ENCODE measurements at places on chromosomes 3 and 15.

DNA sequence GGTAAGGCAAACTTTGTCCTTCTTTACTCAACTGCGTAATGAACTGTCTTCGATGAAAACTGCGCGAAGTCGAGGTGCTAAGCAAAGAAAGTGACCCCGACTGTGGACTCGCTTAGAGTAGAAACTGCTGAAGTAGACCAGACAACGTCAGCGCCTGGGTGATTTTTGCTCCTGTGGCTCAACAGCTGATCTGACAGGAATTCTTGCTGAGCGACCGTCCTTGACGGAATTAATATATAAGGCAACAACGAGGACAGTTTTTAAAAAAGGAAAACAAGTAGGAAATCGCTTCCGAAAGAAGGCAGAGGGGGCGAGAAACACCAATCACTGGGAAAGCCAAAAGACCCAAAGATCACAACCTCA lies 541 bp downstream of the RPS27L start:
- no peak for DNase-seq

- DNase-seq: no peak
Measured at GRCh38 chr3:186368176-186368575, 6.1 kb upstream of the DGKG start.

DNA sequence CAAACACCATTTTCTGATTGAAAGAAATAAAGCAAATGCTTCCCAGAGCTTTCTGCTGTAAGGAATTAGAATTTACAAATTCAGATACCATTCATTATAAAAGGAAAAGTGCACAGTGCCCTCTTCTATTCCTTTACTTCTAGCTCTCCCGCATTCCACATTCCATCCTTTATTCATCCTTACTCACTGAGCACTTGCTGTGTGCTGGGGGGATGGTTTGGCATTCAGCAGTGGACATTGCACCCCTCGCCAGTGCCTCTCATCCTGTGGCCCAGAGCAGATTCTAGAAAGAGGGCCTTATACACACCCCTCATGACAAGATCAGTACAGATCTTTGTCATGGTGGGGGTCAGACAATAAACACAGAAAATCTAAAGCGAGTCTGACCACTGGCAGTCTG lies 73.0 kb downstream of the MGLL start:
- no peak for DNase-seq

DNA sequence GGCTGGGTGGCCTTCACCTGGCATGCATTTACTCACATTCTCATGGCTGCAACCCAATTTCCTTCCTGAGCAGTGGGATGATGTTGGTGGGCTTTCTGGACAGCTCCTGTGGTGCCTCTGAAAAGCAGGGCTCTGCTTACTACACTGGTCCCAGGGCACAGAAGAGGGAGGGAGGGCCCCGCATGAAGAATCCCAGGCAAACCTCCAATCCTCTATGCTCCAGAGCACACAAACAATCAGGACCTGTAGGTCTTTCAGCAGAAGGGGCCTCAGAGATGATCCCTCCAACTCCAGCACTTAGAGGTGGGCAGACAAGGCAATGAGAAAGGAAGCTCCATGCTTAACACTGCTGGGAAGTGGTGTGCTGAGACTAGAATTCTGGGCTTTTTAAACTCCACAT lies 231.7 kb upstream of the ICE2 start:
- DNase-seq: no peak

DNA sequence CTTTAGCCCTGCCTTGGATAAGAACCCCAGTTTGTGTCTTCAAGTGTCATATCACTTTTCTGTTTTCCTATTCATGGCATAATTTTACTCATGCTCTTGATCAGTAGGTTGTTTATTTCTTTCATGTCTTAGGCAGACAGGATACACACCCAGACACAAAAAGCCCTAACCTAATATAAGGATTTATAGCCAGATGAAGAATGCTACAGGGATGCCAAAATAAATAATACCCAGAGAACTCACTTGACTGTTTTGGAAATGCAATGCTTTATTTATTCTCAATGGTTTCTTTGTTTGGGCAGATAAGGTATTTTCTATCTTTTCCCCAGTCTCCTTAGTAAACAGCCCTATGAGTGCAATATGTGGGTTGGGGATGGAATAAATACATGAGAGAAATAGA lies 424.0 kb upstream of the PDZRN3 start:
- no peak for DNase-seq

DNA sequence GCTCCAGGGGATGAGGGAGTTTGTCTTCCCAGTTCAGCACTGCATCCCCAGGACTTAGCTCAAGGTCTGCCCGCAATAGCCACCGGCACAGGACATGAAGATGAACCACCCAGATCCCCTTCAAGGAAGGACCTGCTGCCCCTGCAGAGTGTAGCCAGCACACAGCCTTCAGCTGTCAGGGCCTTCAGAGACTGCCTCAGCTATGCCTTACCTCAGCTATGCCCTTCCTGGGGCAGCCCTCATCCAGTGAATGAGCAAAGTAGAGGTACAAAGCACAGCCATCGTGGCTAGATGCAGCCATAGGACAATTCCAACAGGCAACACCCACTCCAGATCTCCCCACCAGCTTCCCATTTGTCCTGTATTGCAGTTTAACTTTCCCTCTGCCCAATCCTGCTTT lies 291.2 kb upstream of the STT3B start:
- no peak for DNase-seq

- no peak for DNase-seq
Measured at GRCh38 chr3:141552440-141552991, 65.7 kb downstream of the RASA2 start.

DNA sequence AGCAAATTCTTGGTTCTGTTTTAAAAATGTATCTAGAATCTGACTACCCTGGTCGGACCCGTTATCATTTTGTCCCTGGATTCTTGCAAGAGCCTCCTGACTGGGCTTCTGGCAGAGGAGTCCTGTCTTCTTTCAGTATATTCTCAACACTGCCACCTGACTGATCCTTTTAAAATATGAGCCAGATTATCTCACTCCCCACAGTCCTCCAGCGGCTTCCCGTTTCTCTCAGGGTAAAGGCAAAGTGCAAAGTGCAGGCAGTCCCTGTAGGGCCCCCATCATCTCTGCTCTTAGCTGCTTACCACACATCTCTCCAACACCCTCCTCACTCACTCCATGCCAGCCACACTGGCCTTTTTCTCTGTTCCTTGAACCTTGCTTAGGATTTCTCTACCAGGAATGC lies 28.4 kb downstream of the CRTC3 start:
- DNase-seq: no peak

- DNase-seq: no peak
Measured at GRCh38 chr3:194661374-194661773, 10.6 kb downstream of the LSG1 start.

- no peak for DNase-seq
Measured at GRCh38 chr3:16510620-16511319, 2.7 kb downstream of the RFTN1 start.

GRCh38 chr3:181999314-181999713 lies 287.6 kb downstream of the SOX2 start:
- DNase-seq: no peak

GRCh38 chr15:85404176-85404917 lies 23.9 kb downstream of the AKAP13 start:
- DNase-seq: no peak

GRCh38 chr3:142498397-142499180 lies 50.8 kb upstream of the XRN1 start:
- DNase-seq: no peak

GRCh38 chr3:49609815-49610214 lies 55.5 kb downstream of the BSN start:
- DNase-seq: no peak

DNA sequence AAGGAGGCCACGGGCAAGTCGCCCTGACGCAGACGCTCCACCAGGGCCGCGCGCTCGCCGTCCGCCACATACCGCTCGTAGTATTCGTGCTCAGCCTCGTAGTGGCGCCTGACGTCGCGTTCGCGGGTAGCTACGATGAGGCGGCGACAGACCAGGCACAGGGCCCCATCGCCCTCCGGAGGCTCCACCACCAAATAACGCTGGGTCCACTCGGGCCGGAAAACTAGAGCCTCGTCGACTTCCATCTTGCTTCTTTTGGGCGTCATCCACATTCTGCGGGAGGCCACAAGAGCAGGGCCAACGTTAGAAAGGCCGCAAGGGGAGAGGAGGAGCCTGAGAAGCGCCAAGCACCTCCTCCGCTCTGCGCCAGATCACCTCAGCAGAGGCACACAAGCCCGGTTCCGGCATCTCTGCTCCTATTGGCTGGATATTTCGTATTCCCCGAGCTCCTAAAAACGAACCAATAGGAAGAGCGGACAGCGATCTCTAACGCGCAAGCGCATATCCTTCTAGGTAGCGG lies at the start of gene EPM2AIP1:
EPM2AIP1 (minus strand) TSS at position 326 of the 520 bp plus-strand sequence; CDS start at position 272, 54 bp downstream.
- DNase-seq: peak; percentile 90

- no peak for DNase-seq
Measured at GRCh38 chr15:39698444-39699390, 83.9 kb downstream of the FSIP1 start.

DNA sequence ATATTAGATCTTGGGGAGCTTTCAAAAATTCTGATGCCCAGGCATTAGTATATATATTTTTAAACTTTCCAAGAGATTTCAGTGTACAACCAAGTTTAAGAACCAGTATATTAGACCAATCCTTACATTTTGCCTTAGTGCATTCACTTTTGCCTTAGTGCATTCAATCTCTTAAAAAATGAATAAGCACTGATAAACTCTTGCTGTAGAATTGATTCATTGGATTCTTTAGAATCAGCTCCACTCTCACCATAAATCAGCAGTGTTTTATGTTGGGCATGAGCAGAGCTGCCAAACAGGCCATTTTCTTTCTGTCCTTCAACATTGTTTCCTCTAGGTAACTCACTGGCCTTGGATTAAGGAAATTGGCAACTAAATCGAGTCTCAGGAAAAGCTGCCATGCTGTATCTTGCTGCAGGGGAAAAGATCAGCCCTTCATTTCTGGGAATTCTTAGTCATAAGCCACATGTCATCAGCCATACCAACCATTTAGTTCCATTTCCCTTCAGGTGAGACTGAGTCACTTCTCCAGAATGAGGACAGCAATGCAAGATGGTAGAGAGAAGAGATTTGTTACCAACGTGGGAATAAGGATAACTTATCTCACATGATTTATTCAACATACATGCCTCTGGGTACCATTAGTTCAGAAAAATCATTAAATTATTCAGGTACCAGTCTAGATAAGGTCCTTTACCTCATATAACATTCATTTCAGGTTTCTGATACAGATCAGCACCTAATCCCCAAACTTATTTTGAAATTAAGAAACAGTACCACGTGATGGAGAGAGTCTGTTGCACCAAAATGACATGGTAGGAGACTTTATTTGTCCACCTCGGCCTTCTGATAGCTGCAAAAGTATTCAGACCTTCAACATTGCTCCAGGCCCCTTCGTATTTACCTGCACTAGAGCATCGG lies 192.5 kb downstream of the P3H2 start:
- no peak for DNase-seq

GRCh38 chr3:30631243-30631904 lies 25.0 kb downstream of the TGFBR2 start:
- no peak for DNase-seq

- DNase-seq: peak; percentile 19
Measured at GRCh38 chr3:124928333-124929202, 6.0 kb downstream of the MUC13 start.

DNA sequence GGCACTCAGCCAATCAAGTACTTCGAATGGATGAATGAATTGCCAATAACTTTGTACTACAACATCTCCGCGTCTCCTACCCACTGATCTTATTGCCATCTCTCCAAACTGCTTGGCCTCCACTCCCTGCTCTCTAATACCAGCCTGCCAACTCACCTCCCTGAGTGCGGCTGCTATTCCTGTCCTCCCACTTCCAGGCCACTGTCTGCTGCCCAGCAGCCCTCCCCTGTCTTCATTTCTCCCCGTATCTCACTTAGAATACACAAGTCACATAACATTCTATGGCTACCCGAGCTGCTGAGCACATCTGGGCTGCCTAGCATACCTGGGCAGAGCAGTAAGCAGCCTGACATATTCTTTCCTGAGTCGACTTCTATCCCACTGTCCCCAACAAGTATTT lies 149.9 kb upstream of the LRTM1 start:
- DNase-seq: no peak
